ENCODE measurements at places on chromosomes 5 and 9.

DNA sequence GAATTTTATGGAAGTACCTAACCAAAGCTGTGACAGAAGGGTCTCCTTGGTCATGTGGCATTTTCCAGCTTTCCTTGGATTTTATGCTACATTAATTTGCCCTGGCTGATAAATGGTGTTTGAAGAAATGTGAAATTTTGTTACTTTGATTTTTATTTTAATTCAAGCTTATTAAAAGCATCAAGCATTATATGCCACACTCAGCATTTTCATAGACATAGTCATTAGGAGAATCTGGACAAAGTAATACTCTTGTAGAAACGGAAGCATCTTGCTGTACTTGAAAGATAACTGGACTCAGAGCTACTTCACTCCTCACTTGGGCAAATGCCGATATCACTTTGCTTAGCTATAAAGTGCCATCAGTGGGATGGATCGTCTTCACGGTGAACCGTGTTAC lies 54.2 kb downstream of the INIP start:
- DNase-seq, result no peak

- DNase-seq, result no peak
Measured at GRCh38 chr5:94314460-94315131, 303.8 kb downstream of the KIAA0825 start.

GRCh38 chr5:109486200-109486804 lies 76.5 kb upstream of the PJA2 start:
- DNase-seq, result no peak

DNA sequence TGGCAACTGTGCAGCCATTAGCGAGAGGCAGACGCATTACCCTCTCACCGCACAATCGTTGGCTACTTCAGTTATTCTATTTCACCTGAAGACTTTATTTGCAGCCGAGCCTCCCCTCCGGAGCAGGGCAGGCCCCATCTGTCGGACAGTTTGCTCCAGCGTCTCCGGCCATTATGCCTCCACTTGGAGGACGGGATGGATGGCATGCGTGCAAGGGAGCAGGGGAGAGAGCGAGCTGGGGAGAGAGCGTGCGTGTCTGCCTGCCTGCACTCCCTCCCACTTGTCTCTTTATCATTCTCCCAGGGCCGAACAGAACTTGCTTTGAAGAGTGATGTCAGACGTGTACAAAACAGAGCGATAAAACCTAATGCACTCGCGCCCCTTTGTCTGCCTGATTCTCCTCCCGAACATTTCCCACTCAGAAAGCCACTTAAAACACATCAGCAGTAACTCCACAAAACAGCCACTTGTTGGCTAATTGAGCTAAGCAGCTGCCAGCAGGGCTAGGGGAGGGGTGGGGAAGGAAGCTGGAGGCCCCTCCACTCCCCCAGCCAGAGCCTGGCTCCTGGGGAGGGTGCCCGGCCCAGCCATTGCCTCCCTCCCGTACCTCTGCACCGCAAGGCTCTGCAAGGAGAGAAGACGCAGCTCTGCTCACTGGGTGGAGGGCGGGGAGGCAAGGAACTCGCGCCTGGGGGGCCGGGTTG lies 43.4 kb upstream of the FUBP3 start:
- DNase-seq, result no peak

DNA sequence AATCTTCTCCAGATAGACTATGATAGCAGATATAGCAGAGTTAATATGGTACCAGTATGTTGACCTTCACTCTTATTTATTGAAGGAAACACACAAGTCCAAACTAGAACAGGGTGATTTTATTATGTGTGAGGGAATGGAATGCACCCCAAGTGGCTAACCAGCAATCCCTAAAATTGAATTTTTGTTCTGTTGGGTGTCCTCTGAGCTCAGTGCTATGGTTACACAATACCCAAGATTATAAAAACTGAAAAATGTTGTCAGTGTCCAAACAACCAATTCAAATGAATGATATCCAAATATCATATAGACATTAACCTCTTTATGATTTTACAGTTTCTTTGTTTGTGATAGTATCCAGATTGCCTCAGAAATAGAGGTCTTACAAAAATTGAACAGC lies 60.9 kb downstream of the NNT start:
- no peak for DNase-seq

DNA sequence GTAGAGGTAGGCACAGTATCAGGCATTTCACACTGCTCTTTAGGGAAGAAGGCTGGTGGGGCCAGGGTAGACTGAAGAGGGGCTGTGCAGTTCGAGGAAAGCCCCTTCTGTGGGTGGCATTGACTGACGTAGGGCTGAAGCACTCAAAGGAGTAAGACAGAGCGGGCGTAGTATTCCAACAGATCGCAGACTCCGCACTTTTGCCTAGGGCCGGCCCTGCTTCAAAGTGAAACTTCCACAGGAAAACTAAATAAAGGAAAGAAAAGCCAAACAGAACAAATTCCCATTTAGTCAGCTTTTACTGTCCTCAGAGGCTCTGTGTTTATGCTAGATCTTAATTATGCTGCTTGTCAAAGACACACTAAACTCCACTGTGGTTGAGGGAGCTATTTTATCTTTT lies 493.0 kb upstream of the WWC1 start:
- DNase-seq, result no peak

- no peak for DNase-seq
Measured at GRCh38 chr9:137088121-137088520, 1.3 kb downstream of the MAN1B1 start.

DNA sequence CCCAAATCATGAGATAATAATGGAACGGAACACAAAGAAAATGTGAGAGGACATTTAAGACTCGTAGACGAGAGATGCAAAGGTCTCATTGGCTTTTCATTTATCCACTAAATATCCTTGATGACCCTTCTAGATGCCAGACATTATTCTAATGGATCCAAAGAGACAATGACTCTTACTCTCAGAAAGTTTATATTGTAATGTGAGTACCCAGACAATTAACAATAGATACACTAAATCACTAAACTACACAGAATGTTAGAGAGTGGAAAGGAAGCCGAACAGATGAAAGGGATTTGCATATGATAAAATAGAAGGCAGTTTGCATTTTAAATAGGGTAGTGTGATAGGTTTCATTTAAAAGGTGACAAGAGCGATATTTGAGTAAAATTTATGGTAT lies 973.3 kb downstream of the TAF11L14 start:
- DNase-seq, result no peak

DNA sequence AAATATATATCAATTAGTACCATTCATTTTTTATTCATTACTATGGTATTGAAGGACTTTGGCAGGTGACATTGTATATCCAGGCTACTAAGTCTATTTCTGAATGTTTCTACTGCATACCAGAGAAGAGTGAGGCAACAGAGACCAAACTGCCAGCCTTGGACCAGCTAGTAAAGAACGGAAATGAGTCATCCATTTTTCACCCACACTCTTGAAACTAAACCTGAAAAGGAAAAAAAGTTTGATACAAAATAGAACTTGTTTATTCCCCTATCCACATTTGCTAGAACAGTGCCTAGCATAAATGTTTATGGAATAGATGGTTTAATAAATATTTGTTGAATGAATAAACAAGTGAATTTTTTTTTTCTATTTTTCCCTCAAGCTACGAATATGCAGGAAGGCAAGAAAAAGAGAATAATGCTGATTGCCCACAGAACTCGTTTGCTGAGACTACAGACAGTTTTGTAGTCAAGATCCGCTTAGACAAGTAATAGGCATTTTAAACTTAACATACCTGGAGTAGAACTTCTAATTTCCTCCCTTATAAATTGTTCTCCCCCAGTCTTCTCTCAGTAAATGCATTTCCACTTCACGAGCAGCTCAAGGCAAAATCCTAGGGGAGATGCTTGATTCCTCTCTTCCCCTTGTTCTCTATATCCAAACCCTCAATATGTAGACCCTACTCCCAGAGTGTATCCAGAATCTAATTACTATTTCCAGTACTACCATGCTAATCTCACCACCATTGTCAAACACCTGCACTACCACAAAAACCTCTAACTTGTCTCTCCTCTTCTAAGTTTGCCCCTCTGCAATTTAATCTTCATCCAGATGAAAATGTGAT lies 146.2 kb upstream of the RASA1 start:
- DNase-seq, result no peak

DNA sequence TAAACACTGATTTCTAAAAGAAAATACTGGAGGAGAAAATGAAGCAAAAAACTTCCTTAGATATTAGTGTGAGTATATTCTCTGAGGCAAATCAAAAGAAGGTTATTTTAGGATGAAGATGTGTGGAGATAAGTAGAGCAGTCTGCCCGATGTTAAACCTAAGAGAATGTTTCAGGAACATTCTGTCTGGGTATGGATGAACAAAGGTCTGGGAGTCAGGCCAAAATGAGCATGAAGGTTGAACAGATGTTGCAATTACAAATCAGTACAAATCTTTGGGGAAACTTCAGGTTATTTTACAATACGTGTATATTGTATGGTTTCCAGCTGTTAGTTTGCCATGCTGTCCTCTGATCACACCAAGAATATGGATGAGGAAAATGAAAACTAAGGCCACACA lies 14.4 kb upstream of the CEP78 start:
- DNase-seq, result no peak

DNA sequence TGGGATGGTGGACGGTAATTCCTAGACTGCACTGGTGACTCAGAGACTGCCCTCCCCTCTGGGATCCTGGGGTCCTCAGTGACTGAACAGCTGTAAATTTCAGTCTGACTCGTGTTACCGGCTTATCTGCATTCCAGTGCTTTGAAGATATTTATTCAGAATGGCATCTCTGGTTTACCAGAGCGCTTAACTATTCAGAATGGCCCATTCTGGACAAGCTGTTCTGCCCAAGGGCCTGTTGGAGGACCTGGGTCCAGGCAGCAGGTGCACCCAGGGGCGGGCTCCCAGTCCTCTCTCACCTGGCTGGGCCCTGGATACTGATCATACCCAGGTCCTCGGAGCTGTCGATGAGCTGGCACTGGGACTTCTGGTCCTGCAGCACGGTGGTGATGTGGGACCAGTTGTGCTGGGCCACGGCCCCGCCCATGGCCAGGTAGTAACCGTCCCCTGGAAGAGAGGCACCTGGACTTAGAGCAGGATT lies 48.0 kb downstream of the SARDH start:
- DNase-seq, result no peak

DNA sequence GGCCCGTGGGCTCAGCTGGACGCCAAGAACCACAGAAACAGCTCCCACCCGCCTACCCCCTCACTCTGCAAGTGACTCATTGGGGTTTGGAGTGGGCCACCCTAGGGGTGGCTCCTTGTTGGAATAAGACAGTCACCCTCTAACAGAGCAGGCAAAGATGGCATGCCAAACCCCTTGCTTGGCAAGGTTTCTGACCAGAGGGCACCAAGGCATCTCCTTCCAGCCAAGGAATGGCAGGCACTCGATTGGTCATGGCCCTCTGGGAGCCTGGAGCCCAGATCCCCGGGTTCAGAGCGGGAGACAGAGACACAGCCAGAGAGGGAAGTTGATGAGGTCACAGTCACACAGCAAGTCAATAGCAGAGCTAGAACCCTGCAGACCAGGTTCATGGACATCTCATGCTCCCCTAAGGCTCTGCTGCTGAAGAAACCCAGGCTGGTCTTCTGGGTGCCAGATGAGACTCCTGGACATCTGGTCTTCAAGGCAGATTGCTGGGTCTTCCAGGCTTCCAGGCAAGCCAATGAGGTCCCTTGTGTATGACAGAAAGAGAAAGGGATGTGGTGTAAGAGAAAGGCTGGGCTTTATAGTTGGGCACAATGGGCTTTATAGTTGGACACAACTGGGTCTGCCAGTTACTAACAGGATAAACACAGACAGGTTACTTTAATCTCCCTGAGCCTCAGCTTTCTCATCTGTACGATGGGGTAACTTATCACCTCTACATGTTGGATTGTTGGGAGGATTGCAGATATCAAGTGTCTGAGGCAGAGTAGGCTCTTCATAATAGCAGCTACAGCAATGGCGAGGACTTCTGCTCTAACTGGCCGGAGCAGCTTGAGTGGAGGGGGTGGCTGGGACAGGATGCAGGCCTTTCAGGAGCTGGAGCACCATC lies 23.3 kb upstream of the KIF12 start:
- no peak for DNase-seq

- DNase-seq, result no peak
Measured at GRCh38 chr5:93665648-93666047, 75.8 kb downstream of the POU5F2 start.

- DNase-seq, result no peak
Measured at GRCh38 chr5:143086908-143087637, 316.4 kb downstream of the NR3C1 start.

DNA sequence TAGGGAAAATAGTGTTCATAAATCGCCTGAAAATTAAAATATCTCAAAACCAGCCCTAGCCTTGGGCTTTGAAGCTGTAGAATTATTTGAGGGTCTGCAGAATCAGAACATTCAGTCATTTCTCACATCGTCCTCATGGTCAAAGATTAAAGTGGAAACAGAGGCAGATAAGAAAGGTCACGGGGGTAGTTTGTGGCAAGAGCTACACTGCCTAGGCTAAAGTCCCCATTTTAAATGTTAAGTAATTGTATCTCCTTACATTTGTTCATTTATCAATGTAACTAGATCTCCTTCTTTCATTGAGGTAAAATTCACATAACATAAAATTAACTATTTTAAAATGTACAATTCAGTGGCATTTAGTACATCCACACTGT lies 139.2 kb downstream of the TLE1 start:
- no peak for DNase-seq

DNA sequence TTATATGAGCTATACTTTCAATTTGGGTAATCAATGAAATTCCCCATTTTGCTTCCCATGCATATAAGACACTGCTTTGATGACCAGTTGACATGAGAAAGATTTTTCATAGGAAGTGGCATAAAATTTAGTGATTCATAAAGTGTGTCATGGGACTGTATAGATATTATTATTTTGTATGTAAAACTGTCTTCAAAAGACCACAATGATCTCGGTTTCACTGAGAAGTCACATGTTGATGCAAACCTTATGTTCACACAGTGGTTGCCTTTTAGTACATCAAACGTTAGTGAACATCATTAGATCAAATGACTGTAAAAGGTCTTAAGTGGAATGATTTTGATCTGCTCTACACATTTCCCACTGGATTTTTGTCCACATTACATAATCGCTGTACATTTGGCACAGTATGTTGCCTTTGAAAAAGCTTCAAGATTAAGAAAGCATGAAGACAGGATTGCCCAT lies 349.2 kb upstream of the MEF2C start:
- no peak for DNase-seq

GRCh38 chr5:151085517-151086041 lies 4.7 kb upstream of the TNIP1 start:
- no peak for DNase-seq

DNA sequence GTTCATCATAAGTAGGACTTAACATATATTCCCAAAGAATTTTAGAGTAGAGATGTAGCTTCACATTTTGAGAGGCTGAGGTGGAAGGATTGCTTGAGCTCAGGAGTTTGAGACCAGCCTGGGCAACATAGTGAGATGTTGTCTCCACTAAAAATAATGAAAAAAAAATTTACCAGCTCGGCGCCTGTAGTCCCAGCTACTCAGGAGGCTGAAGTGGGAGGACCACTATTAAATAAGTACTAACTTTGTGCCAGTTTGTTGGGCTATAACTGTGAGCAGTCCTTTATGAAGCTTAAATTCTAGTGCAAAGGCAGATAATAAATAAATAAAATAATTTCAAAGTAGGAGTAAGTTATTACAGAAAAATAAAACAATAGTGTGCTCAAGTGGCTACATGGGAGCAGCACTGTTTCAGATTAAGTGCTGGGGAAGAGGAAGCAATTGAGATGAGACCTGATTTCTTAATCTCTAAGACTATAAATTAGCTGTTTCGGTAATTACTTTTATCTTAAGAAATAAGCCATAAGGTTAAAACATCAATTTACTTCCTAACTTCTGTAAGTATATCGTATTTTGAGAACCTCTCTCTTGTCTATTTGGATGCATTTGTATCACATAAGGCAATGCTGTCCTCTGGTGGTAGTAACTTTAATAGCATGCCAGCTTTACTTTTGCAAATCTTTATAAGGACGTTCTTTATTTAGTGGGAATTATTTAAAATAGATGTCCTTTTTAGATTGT lies 98.9 kb downstream of the CSNK1G3 start:
- peak; percentile 50 for DNase-seq
